ENCODE measurements at places on chromosomes 7 and 10.

DNA sequence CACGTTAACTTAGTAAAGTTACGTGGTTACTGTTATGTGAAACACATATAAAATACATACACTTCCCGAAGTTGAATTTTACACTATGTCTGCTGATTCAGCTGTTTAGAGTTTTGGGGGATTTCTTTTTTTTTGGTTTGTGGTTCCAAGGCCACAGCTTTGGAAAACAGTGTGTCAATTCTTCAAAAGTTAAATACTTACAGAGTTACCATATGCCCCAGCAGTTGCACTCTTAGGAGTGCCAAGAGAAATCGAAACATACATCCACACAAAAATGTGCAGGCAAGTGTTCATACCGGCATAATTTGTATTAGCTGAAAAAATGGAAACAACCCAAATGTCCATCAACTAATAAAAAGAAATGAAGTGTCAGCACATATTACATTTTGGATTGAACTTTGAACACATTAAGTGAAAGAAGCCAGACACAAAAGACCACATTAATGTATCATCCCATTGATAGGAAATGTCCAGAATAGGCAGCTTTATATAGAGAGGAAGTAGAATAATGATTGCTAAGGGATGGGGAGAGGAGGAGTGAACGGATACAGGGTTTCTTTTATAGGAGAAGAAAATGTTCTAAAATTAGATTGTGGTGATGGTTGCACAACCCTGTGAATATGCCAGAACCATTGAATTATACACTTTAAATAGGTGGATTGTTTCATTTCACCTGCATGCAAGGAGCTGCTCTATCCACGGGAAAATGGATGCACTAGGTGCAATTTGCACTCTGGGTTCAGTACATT is 17.6 kb downstream of the APBB1IP start:
- no peak for DNase-seq

- DNase-seq: no peak
Measured at GRCh38 chr7:83677180-83677866, 28.4 kb upstream of the SEMA3E start.

GRCh38 chr7:38502289-38502688 is 128.9 kb downstream of the AMPH start:
- no peak for DNase-seq

- peak; percentile 32 for DNase-seq
Measured at GRCh38 chr7:95687759-95688343, 84.5 kb upstream of the DYNC1I1 start.

- DNase-seq: no peak
Measured at GRCh38 chr7:1752771-1753563, 82.9 kb downstream of the ELFN1 start.

DNA sequence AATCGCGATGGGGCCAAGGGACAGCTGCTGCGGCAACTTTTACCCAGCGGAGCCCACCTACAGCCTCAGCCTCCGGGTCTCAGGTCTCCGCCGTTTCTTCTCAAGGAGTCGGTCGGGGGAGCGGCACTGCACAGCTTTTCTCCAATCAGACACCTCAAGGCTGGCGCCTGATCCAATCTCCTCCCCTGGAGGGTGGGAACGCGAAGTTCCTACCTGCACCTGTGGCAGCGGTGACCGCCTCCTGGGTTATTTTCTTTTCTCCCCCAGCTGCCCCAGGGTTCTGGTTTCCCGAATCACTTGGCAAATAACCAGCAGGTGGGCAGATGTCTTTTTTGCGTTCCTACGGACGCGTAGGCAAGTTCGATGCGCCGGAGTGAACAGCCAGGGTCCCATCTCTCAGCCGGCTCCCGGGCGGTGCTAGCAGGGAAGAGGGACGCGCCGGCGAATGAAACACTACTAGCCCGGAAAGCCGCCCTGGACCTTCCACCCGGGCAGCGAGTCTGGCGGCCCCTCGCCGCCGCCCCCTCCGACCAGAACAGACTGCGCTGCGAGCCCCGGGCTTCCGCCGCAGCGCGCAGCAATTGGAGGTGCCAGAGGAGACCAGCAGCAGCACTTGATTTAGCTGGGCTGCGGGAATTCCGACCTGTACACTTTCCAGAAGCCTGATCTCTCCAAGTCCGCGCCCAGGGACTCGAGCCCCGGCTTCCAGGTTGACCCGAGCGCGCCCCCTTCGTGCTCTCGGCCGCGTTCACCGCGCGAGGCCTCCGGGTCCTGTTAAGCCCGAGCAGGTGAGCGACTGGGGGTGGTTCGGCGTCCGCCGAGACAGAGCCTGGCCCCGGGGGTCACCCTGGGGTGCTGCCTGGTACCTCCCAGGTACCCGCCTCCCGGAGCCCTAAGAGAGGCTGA is at the start of gene PRR15:
TSS of gene PRR15 (plus strand) at position 246 of the 906 bp plus-strand sequence. CDS start 2,495 bp downstream, outside the sequence.
- DNase-seq: no peak

DNA sequence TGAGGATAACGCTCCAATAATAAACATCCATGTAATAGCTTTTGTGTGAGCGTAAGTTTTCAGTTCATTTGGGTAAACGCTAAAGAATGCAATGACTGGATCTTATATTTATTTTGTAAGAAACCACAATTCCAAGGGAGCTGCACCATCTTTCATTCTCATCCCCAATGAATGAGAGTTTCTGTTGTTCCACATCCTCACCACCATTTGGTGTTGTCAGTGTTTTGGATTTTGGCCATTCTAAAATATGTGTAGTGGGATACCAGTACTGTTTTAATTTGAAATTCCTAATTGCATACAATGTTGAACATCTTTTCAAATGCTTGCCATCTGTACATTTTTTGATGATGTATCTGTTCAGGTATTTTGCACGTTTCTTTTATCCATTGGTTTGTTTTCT is 50.9 kb upstream of the SEMA3D start:
- no peak for DNase-seq

DNA sequence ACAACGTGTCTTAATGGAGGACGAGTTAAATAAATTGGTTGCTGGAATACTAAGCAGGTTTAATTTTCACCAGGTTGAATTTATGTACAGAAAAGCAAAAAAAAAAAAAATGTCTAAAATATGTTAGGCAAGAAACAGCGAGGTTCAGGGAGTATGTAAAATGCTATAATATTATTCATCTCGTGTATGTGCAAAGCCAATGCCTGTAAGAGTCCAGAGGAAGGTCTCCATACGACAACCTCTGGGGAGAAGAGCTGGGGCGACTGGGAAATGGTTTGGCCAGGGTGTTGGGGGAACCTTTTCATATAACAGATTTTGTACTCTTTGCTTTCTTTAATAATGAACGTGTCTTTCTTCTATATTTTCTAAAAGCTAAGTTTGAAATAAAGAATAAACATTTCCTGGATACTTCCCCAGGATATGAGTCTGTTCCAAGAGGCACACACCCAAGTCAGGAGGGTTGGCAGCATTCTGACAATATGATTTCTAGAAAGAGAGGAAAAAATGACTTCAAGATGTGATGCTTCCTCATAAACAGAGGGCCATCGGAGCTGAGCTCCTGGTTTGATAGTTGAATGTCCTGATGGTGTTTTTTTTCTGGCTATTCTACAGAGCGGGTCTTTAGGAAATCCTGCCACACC is 208.6 kb upstream of the MGMT start:
- no peak for DNase-seq

- DNase-seq: peak; percentile 56
Measured at GRCh38 chr10:86225103-86225782, 141.4 kb downstream of the GRID1 start.

DNA sequence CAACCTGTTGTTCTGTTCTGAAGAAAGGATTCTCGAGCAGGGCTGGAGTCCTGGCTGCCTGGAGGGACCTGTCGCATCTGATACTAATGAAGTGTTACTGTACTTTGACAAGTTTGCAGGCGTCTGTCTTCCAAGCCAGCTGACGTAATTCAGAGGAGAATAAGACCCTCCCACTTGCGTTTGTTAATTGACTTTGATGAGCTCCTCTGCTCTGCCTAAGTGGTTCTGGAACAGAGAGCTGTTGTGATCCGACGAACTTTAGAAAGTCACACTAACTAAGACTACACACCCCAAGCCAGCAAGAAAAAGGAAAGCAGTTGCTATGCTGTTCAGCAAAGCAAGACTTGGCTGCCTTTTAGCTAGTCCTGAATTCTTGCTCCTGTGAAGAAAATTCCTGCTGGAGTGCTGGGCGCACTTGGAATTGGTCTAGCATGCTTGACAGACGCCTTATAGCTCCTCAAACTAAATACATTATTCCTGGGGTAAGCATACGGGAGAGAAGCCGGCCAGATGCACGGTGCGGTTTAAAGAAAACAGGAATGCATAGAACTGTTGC is 200.3 kb downstream of the CACNB2 start:
- DNase-seq: no peak

DNA sequence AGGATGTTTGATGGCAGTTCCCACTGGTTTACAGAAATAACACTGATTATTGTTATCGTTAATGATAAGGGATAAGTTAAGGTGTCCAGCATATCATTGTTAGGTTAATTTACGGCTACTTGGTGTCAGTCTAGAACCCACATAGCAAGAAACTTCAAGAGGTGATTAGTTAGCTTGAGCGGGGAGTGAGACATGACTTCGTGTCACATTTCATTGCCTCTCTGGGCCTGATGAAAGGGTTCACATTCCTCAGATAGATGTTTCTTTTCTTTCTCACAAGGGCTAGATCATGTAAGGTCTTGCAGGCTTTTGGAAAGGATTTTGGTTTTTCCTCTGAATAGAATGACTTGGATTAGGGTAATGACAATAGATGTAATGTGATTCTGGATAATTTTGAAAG is 26.7 kb downstream of the WAC start:
- no peak for DNase-seq

- no peak for DNase-seq
Measured at GRCh38 chr7:44976040-44976745, 2.6 kb downstream of the MYO1G start.

DNA sequence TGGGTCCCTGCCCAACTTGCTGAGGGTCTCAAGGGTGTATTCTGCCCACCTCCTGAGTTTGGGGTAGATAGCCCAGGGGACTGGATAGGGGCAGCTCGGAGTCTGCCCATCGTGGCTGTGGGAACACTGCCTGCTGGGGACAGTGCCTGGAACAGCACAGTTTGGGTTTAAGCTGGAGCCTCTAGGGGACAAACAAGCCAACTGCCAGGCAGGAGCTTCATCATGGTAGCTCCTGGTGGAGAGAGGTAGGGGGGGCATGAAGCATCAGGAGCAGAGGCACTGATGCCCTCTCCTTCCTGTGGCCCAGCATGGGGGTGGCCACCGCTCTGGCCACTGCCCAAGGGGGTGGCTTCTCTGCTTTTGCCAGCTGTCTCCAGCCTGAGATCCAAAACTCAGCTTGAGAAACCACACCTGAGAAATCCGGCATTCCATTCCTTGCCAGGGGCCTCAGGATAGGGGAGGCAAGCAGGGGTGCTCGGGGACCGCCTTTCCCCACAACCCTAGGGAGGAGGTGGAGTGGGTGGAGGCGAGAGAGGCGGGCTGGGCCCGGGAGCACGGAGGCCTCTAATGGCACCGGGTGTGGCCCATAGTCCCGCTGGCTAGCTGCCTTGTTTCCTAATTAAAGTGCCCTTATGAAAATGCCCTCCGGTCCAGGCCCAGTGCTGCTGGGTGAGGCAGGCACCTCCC is 47.6 kb downstream of the UNC5B start:
- DNase-seq: no peak

GRCh38 chr7:92116949-92117348 is 17.3 kb downstream of the CYP51A1 start:
- no peak for DNase-seq

GRCh38 chr10:29970012-29970396 is 89.4 kb downstream of the JCAD start:
- no peak for DNase-seq

DNA sequence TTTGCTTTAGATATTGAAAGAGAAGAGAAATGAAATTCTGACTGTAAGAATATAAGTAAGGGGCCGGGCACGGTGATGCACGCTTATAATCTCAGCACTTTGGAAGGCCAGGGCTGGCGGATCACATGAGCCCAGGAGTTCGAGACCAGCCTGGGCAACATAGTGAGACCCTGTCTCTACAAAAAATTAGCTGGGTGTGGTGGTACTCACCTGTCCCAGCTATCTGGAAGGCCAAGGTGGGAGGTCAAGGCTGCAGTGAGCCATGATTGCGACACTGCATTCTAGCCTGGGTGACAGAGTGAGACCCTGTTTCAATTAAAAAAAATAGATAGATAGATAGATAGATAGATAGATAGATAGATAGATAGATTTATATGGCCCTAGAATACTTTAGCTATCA is 82.3 kb downstream of the BTRC start:
- no peak for DNase-seq

DNA sequence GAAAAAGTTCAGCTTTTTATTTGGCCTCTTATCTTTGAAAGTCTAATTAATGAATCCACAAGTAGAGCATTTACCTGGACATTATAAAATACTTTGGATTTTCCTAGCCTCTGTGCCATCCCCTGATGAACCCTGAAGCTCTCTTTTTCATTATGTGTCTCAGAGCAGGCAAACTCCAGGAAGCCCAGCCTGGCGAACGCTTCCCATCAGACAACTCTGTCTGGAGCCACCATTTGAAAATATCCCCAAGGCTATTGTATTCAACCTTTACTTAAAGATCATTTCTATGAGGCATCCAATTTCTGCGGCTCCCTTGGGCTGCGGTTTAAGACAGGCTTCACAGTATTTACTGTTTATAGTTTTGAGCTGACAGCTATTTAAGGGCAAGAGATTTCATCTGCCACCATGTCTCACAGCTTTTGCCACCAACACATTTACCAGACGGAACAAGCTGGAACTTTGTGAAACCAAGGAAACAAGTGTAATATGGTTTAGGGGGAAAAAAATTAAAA is 257.2 kb upstream of the GLI3 start:
- DNase-seq: no peak

DNA sequence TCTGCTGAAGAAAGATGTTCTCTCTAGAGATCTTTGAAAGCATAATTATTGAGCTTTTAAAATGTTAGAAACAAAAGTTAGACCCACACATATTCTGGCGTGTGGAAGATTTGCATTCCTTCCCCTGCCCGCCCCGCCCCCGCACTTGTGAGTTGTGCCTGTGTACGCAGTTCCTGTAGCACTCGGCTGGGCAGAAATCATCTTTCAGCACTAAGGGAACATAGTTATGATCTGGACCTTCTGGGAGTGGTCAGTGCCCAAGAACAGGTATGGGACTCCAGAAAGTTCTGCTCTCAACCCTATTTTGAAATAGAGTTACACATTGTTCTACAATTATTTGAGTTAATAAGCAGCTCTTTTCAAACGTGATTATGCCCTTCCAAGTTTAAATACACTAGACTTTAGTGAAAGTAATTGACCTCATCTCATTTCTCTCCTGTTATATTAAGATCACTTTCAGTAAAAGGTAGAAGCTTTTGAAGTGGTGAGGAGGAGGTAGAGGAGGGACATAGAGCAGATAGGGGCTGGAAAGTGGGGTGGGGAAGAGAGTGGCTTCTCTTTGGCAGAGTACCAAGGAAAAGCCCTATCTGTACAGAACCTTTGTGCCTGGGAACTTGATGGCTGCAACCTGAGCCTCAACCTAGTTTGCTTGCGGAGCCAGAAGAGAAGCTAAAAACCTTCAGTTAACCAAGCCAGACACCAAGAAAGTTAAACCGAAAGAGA is 5.7 kb downstream of the BLVRA start:
- DNase-seq: peak; percentile 87

Measured in inflammatory macrophage treated with lipopolysaccharide for 1 hour (primary cell).